ENCODE measurements at places on chromosomes 11 and 22.

- DNase-seq, result no peak
Measured at GRCh38 chr11:19979519-19979845, 180.8 kb downstream of the DBX1 start.

GRCh38 chr22:41418717-41419116 is 27.9 kb downstream of the TOB2 start:
- DNase-seq, result no peak

- DNase-seq, result no peak
Measured at GRCh38 chr22:48842583-48842945, 985.1 kb downstream of the BRD1 start.

- no peak for DNase-seq
Measured at GRCh38 chr11:18322818-18323570, 627 bp downstream of the GTF2H1 start.

DNA sequence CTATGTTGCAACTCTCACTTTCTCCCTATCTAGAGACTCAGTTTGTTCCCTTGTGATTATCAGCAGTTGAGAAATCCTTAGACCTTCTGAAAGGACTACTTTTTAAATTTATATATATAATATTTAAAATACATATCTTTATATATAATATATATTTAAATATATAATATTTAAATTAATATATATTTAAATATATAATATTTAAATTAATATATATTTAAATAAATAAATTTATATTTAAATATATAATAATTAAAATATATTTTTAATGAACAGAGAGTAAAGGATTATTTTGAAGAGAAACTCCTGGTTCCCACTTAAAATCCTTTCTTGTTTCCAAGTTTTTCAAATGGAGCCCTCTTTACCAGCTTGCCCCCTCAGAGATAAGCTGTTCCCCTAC is 83.7 kb upstream of the TRIM77 start:
- no peak for DNase-seq

DNA sequence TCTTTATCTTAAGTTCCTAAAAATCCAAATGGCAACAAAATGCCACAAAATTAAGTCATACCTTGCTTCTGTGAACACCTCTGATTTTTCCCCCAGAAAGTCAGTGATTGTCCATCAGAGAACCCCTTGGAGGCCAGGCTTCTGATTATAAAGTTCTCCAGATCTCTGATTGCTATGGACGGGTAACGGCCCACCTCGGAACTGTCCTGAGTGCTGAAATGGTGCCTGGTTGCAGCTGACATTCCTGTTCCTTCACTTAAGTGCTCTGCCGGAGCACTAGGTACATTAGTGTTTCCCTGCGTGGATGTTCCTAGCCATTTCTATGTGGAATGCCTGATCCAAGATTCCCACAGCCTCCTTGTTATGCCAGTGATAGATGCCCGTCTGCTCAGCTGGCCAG is 85.0 kb downstream of the CHST1 start:
- DNase-seq, result no peak

DNA sequence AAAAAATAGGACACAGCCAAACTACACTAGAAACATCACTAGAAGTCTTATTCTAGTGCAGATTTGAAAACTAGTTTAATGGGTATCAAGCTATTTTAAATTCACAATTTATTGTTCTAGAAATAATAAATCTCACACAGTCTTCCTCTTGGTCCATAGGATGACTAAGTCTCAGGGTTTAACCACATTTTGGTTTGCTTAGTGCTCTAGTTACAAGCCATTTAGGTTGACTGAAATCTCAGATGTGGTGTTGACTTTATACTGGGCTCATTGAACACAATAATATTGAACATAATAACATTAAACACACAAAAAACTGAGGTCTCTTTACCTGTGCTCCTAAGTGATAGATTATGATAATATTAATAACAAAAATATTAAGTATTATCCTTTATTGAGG is 760.3 kb upstream of the CCDC179 start:
- no peak for DNase-seq

DNA sequence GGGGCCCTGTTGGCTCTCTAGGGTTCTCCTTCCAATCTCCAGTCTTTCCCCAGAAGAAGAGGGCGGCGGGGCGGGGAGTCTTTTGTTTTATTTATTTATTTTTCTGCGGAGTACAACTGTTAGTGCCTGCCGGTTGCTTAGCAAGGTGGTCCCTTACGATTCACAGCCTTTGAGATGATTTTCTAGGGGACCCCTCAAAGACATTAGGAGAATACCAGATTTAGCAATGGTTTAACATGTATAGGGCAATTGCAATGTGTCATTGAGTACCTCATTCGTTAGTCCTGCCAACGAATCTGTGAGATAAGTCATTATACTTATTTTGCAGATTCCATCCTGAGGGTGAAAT is 307 bp upstream of the MRPL16 start:
- no peak for DNase-seq

- DNase-seq, result no peak
Measured at GRCh38 chr11:103968685-103969084, 67.8 kb upstream of the DDI1 start.

DNA sequence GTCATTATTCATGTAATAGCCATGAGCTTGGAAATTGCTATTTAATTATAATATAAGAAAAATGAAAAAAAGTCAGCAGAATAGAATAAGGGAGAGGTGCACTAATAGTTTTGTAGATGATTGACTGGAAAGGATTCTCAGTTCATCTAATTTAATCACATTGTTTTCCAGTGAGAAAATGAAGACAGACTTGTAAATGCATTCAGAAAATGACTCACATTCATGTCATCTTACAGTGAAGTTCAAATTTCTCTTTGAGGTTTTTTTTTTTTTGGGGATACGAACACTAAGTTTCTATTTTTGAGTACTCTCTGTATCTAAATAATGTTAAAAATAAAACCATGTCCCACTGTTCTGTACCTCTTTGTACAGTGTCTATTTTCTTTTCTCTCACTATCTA is 18.5 kb upstream of the OR4A16 start:
- no peak for DNase-seq

DNA sequence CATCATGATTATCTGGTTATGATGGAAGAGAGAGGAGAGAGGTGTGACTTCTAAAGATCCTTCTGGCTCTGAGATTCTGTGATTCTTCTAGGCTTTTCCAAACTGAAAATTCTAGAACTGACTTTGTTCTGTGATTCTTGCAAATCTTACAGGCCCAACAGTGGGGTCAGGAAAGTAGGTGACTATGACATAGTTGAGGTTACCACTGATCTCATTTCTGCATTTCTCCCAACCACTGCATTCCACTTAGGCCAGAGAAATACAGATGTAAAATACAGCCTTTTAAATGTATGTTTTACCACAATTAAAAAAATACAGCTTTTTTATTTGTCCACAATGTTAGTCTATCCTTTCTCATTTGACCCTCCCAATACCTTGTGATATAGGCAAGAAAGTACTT is 83.7 kb downstream of the STIM1 start:
- no peak for DNase-seq

- no peak for DNase-seq
Measured at GRCh38 chr11:73520353-73521061, 77.4 kb downstream of the FAM168A start.

DNA sequence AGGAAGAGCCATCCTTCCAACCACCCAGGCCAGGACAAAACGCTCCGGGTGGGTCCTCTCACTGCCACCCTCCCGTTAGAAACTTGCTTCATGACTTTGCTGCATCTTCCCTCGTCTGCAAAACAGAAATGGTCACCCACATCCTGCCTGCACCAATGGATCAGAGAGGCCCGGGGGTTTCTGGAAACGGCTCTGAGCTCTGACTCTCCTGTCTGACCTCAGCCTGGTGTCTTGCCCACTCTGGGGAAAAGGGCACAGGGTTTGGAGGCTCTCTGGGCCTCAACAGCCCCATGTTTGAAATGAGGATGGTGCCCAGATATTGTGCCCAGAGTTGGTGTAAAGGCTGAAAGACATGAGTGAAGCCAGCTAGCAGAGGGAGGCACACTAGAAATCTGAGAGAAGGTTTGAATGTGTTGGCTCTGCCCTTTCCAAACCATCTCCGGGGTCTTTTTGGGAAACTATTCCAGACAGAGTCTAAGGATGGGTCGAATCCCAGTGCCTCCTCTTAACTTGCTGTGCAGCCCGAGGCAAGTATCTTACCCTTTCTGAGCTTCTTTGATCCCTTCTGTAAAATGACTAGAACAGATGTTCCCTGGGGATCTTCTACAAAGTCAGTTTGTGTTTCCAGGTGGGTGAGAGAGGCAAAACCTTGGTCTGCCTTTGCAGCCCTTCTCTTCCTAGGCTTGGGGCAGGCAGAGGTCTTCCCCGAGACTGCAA is 2.1 kb downstream of the CRYBB3 start:
- no peak for DNase-seq

- no peak for DNase-seq
Measured at GRCh38 chr11:44028401-44028800, 19.4 kb upstream of the ACCSL start.

GRCh38 chr22:45272498-45272897 is 12.3 kb upstream of the UPK3A start:
- DNase-seq, result no peak

GRCh38 chr11:11659567-11660362 is 38.0 kb upstream of the GALNT18 start:
- DNase-seq, result peak; percentile 78

- DNase-seq, result no peak
Measured at GRCh38 chr22:39457198-39457555, 365 bp downstream of the MGAT3 start.

DNA sequence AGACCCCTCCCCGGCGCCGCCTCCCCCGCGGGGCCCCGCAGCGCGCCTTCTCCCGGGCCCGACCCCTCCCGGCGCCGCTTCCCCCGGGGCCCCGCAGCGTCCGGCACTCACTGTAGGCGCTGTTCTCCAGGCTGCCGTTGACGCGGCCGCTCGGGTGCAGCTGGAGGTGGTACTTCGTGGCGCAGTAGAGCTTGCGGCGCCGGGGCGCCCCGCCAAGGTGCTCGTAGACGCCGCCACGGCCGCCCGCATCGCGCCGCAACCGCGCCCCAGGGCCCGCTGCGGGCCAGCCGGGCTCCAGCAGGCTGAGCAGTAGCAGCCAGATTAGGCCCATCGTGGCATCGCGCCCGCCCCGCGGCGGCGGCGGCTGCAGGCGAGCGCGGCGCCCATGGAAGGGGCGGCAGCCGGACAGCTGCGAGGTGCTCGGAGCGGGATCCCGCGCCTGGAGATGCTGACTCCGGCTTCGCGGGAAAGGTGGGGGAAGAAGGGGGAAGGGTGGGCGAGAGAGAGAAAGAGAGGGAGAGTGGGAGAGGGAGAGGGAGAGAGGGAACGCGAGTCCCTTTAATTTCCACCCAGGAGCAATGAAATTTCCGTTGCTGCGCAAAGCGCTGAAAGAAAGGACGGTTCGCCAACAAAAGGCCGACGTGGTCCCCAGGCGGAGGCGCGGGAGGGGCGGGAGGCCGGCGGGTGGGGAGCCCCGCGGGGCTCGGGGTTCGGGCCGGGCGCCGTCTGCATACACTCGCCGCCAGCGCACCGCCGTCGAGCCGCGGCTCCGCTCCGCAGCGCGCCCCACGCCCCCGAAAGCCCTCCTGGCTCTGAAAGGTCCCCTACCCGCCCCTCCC is at the start of gene FGF3:
FGF3 (minus strand) TSS at position 814 of the 839 bp plus-strand sequence; CDS start at position 331, 483 bp downstream.
- DNase-seq, result no peak

GRCh38 chr11:109521571-109522086 is 99.6 kb downstream of the C11orf87 start:
- no peak for DNase-seq

DNA sequence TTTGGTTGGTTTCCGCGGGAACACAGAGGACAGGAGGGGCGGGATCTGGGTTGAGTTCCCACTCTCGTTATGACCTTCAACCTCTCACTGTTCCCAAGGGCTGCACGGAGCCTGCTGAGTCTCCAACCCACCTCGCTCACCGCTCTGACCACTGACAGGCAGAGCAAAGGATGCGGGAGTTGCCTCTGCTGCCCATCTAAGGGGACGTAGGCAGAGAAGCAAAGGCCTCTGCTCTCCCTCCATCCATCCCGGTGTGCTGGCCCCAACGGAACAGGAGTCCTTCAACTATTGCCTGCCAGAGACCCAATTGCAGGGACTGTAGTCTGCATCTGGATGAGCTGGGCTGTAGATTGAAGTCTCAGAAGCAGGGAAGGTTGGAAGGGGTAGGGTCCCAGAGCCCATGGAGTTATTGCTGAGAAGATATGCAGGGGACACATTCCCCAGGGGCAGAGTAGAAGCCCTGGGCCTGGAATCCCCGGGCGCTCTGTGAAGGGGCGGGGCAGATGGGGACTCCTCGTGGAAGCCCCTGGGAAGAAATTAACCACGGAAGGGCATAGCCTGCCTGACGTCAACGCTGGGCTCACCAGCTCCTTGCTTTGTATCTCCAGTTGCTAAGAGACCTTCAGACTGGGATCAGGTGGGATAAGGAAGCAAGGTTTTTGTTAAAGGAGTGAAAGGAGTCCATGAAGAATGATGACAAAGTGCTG is 12.7 kb upstream of the FXYD2 start:
- no peak for DNase-seq

DNA sequence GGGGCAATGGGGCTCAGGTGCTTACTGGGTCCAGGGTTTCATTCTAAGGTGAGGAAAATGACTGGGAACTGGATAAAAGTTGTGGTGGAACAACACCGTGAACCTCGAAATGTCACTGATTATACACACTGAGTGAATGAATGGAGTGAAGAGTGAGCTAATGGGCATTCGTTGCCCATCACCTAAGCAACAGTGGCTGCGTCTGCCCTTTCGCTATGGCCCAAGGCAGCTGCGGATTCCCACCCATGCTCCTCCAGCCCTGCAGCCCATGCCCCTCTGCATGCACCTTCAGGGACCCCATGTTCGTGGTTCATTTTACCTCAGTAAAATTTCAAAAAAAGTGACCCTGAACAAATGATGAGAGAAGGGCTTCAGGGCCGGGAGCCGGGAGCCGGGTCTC is 196.3 kb downstream of the CTTN start:
- DNase-seq, result no peak

DNA sequence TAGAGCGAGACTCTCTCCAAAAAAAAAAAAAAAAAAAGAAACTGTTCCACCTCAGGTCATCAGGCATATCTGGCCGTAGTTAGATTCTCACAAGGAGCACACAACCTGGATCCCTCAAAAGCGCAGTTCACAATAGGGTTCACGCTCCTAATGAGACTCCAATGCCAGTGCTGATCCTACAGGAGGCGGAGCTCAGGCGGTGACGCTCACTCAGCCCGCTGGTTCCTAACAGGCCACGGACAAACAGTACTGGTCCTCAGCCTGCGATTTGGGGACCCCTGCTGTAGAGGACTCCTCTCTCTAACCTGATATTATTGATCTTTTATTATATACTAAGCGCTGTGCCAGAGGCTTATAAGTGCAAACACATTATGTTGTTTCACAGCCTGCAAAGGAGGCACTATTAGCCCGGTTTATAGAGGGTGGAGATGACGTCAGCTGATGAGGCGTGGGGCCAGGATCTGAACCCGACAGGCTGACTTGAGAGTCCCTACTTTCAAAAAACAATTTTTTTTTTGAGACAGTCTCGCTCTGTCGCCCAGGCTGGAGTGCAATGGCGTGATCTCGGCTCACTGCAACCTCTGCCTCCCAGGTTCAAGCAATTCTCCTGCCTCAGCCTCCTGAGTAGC is 4.9 kb upstream of the MAFF start:
- DNase-seq, result no peak

DNA sequence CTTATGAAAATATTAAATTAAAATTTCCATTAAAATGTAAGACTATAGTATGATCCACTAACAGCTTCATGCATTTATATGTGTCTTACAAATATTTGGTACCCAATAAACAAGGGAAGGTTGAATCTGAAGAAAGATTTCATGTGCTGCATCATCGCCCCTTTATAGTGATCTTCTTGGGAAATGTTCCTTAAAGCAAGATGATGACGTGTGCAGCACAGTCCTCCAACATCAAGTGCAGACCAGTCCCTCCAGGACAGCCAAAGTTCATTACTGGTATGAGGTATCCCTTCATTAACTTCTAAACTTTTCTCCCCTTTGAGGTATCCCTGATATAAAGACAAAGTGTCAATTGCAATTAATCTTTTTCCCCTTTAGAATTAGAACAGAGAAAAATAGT is 567.0 kb downstream of the METTL15 start:
- DNase-seq, result no peak
